Inflammatory macrophage (primary cell): ENCODE measurements at places on chromosomes 1 and 21.

DNA sequence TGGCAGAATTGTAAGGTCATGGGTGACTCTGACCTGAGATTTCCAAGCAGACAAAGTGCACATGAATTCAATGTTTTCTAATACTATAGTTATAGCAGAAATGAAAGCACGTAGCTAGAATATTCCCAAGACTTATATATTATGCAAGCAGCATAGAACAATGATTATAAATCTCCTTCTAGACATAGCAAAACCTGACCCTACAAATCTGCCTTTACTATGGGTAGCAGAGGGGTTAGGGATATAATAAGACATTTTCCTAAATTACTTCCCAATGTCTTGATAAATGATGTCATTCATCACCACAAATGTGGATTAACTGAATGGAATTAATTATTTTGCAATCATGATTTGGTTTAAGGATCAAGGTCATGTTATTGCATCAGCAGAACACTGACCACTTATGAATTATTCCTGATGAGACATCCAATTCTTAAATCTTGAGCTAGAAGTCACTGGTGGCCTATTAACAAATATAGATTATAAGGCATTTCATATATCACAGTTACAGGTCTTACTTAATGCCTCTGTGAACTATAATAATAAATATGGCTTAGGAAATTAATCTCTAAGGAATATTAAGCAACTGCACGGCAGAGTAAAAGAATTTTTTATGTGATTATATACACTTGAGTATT, 776.6 kb downstream of the AMY1C start:
- DNase-seq, result no peak

- no peak for DNase-seq
Observed at GRCh38 chr1:55124470-55124869, 85.1 kb downstream of the PCSK9 start.

GRCh38 chr21:33686386-33686785, 44.1 kb downstream of the ITSN1 start:
- no peak for DNase-seq

DNA sequence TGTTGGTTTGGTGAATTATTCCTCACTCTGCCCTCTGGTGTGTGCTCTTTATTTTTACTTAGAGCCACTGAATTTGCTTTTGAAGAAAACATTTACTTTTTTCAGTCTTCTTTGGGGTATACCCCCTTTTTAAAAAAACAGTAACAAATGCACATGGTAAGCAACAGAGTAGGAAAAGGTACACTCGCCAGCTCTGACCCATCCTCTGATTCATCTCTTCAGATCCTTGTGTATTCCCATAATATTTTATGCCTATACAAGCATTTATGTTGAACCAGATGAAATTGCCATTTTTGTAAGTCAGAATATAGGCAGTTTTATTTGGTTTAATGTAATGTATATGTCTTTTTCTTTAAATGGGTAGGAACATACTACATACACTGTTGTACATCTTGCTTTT, 28.3 kb downstream of the TTC3 start:
- DNase-seq, result no peak

GRCh38 chr1:80876035-80876434, 924.7 kb upstream of the ADGRL2 start:
- no peak for DNase-seq

DNA sequence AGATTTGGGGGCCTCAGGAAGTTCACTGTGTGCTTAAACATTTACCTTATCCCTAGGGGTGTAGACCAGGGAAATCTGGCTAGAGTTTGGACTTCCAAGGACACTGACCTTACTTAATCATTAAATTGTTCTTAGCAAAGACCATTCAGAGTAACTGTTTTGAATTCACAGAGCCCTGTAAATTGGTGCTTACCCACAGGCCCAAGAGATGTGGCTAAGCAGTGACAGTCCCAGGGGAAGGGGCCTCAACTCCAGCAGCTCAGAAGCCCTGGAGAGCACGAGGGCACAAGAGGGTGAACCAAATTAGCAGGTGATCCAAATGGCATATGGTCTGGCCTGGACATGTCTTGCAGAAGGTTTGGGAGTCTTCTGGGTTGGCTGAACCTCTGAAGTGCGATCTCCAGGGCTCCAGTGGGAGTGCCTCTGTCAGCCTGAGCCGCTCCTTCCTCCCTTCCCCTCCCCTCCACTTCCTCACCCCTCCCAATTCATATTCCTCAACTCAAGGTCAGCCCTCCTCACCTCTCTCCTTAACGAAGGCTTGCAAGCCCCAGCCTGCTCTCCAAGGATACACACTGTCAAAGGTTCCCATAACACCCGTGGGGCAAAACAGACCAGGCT, 4.3 kb downstream of the PAQR7 start:
- DNase-seq, result no peak

DNA sequence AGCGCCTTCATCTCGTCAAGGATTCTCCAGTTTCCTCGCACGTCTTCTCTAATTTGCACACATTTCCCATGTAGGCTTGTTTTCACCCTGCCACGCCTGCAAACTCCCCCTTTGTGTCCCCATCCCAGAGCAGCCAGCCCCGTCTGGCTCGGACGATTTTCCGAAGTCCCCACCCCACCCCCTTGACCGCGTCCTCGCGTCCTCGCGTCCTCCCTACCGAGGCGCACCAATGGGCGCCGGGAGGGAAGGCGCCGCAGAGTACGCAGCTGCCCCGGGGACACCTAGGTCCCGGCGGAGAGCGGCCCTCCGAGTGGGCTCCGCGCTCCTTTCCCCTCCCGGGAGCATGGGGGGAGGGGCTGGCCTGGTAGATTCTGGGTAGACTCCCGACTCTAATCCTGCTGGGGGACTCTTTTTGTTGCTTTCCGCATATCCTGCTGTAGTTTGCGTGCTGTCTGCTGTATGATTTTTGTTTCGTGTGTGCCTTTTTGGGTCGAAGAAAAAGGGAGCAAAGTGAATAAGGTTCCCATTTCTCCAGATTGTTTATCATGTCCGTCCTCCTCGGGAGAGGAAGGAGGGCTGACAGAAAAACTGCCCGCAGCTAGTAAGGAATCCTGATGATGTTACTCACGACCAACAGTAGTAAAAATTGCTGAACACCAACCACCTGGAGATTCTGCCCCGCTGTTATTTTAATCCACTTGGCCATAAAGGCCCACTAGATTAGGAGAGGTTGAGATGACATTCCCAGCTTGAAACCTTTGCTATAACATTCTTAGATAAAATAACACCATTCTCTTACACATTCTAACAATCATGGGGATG, 1.5 kb downstream of the CACHD1 start:
- DNase-seq, result no peak

DNA sequence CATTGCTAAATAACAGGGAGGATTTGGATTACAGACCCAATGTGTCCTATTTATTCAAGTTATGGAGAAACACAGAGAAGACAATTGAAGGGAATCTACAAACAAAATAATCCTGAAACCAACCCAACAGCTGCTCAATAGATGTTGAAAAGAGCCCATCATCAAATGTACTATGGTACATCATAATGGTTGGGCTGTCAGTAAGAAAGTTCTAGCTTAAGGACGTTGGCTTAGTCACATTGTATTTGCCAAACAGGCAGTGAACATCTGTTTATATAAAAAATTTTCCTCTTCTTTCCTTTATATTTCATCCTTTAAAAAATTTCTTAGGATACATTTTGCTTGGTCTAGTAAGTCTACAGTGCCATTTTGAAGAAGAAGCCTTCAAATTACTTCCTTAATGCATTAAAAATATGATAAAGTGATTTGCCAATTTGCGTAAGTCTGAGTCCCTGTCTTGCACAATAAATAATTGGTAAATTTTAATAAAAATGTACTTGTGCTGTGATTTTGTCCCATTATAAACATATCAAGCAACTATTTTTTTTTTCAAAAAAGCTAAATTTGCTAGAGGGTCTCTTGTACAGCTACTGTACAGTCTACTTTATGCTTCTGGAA, 14.4 kb downstream of the MAP3K7CL start:
- DNase-seq, result no peak

DNA sequence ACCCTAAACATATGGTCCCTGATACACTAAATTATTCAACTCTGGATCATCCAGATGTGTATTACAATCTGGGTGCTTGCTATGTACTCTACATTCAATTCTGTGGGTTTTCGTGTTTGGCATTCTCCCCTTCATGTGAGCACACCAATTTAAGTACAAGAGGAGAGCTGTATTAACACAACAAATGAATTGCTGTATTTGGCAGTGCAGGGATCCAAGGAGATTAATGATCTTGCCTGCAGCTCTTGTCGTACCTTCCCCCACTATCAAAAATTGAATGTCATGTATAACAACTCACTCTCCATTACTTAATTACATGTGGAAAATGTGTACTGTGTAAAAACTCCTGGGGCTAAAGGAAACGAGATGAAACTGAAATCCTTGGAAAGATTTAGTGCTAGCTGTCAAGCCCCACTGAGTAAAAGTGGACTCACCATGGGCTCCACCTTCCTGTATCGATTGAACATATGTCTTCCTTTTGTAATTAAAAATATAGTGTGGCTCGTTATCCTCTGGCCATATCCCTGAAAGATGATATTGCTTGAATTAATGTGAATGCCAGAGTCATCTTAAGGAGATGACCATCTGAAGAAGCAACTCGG, 172.2 kb upstream of the L1TD1 start:
- no peak for DNase-seq

DNA sequence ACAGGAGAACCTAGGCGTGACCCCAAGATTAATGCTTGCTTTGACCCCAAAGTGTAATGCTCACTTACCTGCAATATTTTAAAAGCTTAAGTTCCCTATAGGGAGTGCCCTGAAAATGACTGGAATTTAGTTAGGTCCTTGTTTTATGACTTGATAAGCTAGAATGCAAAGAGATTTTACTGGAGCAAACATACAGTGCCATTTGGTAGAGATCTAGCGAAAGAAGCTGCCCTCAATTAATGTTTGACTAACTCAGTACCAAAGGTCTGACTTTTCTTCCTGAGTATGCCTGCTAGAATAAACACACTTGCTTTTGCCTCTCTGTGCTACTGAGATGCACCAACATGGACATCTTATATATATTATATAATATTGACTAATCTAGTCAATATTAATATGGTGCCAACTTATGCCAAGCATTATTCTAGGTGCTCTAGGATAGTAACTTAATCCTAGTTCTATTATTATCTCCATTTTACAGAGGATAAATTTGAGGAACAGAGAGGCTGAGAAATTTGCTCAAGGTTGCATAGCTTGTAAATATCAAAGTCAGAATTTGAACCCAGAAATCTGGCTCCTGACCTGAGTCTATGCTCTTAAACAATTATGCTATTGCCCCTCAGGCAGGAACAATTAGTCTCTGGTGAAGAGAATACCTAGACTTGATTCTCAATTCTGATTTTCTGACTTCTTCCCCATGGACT, 18.2 kb downstream of the S100A10 start:
- DNase-seq, result no peak

- DNase-seq, result no peak
Observed at GRCh38 chr1:18588093-18588492, 42.6 kb upstream of the PAX7 start.

DNA sequence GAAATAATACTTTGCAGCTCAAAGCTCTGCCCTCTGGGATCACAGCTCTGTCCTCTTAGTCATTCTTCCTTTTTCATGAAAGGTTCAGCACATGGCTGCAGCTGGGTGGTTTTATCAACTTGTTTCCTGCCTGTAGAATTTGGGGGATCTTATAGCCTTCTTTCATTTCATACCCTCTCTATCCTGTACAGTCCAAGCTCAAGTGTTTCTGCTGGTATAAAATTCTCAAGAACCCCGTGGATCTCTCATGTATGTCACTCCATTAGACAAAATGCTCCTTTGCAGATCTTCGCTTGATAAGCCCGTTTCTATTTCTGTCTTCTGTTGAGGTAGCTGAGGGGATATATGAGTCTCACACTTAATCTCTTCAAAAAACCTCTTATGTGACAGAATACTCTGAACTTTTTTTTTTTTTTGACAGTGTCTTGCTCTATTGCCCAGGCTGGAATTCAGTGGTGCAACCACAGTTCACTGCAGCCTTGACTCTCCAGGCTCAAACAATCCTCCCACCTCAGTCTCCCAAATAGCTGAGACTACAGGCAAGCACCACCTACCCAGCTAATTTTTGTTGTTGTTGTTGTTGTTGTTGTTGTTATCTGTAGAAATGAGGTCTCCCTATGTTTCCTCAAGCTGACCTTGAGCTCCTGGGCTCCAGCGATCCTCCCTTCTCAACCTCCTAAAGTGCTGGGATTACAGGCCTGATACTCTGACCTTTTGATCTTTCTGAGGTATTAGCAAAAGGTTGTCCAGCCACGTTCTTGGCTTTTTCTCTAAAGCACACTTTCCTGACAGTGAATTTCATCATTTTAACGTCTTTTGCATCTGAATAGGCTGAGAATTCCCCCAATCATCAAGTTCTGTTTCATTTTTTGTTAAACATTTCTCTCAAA, 24.6 kb upstream of the COL9A2 start:
- peak; percentile 82 for DNase-seq

DNA sequence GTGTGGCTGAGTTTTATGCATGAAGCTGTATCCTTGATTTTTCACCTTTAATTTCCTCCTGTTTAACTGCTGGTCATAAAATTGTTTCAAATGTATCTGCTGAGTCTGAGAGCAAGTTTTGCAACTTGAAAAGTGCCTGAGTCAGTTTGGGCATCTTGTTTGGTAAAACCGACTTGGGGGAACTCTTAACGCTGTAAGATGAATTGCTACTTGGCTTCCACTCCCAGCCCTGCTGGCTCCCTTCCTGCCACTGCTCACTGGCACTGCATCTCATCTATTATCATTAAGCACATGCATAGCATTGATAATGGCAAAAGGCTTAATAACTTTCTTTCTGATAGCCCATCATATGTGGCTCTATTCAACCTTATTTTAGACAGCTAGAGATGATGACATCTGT, 35.7 kb upstream of the FAM78B start:
- DNase-seq, result no peak

- DNase-seq, result no peak
Observed at GRCh38 chr1:40004857-40005256, 35.7 kb upstream of the CAP1 start.

DNA sequence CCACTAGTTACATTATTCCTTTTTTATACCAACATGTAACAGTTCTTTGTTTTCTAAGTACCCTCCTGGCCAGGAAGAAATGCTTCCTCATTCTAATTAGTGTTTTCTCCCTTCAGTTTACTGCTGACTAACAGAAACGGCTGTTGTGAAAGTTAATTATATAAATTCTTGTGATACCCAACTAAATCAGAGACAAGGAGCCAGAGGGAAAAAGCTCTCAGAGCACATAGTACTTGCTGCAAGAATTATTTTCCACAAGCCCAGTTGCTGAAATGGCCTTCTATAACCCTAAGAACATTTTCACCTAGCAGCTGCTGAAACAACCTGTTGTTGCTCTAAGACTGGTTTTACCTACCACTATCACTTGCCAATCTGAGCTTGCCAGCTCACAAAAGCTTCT, 82.4 kb downstream of the FAF1 start:
- DNase-seq, result no peak

- peak; percentile 42 for DNase-seq
Observed at GRCh38 chr1:4652631-4653327, 1.6 kb upstream of the AJAP1 start.

DNA sequence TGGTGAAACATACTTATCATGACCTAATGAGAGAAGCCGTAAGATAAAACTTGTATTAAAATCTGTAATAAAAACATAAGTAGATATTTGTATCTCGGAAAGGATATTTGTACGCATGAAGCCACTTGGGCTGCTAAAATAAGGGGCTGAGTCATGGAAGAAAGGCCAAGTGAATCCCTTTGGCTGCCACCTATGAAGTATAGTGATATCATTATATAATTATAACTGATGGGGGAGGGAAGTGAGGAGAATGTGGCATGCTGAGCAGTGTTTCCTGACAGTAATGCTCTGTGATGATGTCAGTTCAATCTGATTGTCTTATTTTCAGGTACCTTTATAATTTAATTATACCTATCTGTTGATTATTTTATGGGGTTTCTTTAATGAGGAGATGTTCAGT, 13.6 kb downstream of the RWDD3 start:
- DNase-seq, result no peak

GRCh38 chr1:200181861-200182260, 154.4 kb downstream of the NR5A2 start:
- DNase-seq, result no peak
